ENCODE measurements at places on chromosomes 2 and 18.
A peak's percentile ranks its signal among the peaks of the same experiment; 100 is the strongest.

GRCh38 chr2:215619022-215619958 lies 183.4 kb upstream of the FN1 start:
- DNase-seq = no peak

- DNase-seq = no peak
Measured at GRCh38 chr2:15307526-15307925, 253.6 kb downstream of the NBAS start.

DNA sequence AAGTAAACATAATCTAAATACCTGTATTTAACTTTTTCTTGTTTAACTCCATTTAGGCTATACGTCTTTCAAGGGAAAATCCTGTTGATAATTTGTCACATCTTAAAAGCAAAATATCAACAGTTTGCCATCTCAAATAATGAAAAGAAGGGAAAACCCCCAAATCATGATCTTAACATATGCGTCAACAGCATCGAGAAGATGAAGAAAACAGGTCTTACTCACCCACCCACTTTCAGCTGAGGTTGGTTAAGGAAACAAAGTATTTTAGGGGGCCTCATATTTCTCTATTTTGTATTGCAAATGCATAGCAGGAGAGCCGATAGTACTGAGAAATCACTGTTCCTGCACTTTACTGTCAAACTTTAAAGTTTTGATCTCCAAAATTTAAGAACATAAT lies 143.1 kb upstream of the COPS8 start:
- DNase-seq = no peak

DNA sequence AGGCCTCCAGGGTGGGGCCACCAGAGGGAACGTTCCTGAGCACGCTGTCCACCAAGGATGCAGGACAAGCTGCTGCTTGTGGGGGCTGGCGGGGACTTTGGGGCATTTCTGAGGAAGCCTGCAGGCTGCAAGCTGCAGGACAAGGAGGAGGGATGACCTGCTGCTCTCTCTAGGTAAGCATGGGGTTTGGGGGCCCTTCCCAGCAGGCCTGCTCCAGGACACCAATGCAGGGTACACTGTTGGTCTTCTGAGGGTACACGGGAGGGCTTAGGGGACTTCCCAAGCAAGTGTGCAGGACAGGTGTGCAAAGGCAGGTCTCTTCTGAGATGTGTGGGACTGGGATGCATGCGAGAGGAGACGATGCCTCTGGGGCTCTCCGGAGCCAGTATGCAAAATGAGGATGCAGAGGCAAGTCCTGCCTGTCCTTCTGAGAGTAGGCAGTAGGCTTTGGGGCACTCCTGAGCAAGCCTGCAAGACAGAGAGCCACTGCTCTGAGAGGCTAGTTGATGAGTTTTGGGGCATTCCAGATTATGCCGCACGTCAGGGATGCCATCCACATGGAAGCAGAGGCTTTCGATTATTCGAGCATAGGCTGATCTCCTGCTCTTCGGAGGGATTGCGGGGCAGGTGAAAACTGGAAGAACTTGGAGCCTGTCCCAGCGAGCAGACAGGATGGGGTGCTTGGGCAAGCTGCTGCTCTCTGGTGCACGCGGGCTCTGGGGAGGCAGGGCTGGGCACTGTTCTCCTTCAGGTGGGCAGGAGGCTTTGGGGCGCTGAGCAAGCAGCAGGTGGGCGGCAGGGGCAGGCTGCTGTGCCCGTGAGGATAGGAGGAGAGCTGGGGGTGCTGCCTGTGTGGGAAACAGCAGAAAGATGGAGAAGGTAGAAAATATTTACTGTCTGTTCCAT lies 44.6 kb downstream of the CNGA3 start:
- DNase-seq = no peak

DNA sequence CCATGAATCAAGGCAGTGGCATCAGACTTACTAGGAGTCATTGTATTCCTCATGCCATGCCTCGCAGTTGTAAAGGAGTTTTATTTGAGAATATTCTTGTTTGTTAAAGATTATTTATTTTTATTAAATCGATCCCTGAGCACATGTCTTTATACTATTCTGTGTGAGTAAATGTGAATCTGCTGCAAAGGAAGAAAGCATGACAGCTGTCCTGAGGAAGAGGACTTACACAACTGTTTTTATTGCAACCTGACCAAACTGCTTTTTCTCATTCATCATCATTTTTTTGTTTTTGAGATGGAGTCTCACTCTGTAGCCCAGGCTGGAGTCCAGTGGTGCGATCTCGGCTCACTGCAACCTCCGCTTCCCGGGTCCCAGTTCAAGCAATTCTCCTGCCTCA lies 34.1 kb downstream of the INO80D start:
- DNase-seq = no peak

DNA sequence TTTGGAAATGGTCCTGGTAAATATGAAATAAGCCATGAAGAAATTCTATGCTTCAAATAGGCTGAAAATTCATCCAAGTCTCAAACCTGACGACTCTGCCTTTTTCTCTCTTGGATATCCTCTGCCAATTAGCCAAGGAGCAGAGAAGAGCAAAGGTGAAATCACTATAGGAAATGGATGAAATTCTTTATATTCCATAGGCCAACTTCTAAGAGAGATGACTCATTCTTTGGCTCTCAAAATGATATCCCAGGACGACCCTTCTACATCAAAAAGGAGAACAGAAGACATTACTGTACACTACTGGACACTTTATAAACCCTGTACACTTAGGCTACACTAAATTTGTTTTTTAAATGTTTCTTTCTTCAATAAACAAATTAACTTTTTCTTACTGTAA lies 22.7 kb downstream of the PDE1A start:
- no peak for DNase-seq

GRCh38 chr2:83561592-83561991 lies 897.5 kb downstream of the SUCLG1 start:
- DNase-seq = no peak

DNA sequence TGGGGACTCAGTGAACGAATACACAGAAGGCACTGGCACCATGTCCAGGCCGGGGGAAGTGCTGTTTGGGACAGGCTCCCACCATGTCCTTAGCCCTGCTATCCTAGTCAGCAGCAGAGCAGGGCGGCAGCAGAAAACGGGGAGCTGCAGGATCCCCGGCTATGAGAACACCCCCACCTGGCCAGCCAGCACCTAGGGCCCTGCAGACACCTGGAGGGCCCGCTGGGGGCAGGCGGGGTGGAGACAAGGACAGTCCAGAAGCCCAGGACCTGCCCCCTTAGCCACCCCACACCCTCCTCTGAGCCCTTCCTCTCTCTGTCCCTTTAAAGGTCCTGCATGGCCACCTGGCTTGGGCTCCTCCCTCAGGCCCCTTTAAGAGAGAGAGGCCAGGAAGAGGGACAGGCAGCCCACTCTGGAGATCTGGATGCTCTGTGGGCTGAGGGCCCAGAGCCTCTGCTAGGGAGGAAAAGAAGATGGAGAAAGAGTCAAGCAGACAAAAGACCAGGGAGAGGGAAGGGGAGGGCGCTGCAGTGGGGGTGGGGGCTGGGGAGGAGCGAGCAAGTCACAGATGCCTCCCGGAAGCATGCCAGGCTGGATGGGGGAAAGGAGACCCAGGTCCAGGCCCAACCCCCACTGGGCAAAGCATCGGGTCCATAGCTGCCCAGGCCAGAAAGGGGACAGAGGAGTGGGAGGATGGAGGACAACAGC lies 48.6 kb downstream of the BIN1 start:
- no peak for DNase-seq

GRCh38 chr18:51070545-51070944 lies 40.5 kb downstream of the SMAD4 start:
- DNase-seq = no peak

- no peak for DNase-seq
Measured at GRCh38 chr2:20197192-20197591, 27.7 kb downstream of the SDC1 start.

GRCh38 chr2:61834893-61835292 lies 19.0 kb downstream of the FAM161A start:
- no peak for DNase-seq

DNA sequence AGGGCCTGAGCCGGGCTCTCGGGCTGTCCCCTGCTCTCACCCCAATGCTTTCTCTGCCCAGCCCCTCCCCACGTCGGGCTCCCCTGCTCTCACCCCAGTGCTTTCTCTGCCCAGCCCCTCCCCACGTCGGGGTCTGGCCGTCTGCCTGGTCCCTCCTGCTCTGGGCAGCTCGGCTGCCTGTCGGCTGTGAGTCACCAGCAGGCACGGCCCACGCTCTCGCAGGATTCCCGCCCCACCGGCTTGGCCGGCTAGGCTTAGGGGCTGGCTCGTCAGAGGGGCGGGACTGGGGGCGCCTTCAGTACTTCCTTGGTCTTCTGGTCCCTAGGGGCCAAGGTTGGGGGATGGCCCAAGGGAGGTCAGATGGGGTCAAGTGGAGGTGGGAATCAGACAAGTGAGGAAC lies 3.3 kb downstream of the BOK start:
- DNase-seq = no peak

GRCh38 chr2:229057976-229058553 lies 213.0 kb downstream of the PID1 start:
- no peak for DNase-seq

DNA sequence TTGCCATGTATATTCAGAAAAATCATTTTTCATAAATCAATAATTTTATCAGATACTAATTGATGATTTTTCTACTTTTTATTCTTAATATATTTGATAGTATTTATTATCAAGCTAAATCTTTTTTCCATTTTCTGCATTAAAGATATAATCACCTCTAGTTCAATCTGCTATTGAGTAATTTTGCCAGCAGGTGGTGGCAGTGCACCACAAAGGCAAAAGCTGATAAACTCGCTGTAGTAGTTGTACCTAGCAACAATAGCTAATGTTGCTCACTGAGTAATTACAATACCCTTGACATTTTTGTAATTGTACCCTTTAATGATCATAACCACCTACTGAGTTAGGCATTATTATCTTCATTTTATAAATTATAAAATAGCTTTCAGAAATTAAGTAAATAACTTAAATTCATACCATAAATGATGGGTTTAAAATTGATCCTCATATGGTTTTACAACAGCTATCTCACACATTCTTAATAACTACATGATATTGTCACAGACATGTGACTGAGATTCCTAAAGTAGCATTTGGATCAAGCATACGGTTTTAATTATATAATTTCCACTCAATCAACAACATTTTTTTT lies 52.0 kb upstream of the CALCRL start:
- no peak for DNase-seq

GRCh38 chr2:96163768-96164429 lies 18.7 kb upstream of the DUSP2 start:
- DNase-seq = peak; percentile 55

GRCh38 chr2:118227698-118228508 lies 139.6 kb downstream of the INSIG2 start:
- DNase-seq = no peak
